Stimulated activated CD8-positive, alpha-beta memory T cell treated with anti-CD3 and anti-CD28 coated beads, Interleukin-7, amount 100 ng/mL, for 1 hour (primary cell): ENCODE measurements at places on chromosomes 2 and 18.

DNA sequence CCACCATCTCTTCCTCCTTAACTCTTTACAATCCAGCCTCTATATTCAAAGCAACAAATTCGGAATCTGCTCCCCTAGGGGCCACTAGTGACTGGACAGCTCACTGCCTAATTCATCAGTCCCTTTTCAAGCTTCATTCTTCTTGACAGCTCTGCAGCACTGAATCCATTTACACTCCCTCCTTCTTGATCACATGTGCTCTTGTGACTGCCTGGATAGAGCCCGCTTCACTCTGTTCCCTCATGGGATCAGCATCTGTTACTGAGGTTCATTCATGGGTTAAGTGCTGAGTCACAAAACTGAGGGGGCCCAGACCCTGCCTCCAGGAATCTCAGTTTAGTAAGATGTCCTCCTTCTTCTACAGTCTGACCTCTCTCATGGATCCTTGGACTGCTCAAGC is 81.5 kb downstream of the CYRIA start:
- no peak for DNase-seq

GRCh38 chr2:238489431-238489830 is 62.7 kb downstream of the ASB1 start:
- no peak for DNase-seq

GRCh38 chr2:109144271-109144670 is 15.3 kb downstream of the SH3RF3 start:
- DNase-seq: no peak

- DNase-seq: no peak
Measured at GRCh38 chr2:8550481-8550880, 131.4 kb upstream of the ID2 start.

DNA sequence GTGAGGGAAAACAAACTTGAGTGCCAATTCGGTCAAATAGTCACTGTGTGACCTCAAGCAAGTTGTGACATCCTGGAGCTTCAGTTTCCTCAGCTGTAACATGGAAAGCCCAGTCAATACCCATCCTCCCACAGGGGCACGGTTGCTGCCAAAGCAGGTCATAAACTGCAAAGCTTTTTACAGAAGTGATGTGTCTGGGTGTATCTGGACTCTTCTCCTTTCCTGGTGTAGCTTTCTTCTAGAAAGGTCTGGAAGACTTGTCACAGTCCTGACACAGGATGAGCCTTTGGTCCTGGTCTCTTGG is 4.2 kb upstream of the AFF3 start:
- no peak for DNase-seq

DNA sequence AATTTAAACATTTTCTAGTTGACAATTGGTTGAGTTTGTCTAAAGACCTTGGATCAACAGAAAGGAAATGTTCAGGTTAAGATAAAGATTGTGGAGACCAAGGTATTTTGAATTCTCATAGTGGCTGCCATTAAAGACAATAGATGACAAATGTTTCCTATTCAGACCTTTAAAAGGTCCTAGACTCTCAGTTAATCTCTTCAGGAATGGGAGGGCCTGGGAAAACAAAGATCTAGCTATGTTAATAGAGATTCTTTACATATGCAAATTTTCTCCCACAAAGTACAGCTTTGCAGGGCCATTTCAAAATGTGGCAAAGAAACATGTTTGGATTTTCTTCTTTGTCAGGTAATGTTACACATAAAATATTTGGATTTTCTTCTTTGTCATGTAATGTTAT is 403.9 kb downstream of the SPAG16 start:
- no peak for DNase-seq

- DNase-seq: no peak
Measured at GRCh38 chr2:83162421-83162820, 1296.7 kb downstream of the SUCLG1 start.

GRCh38 chr2:39359453-39360038 is 77.5 kb downstream of the MAP4K3 start:
- no peak for DNase-seq

- DNase-seq: no peak
Measured at GRCh38 chr18:14093307-14093915, 38.8 kb downstream of the ZNF519 start.
